ENCODE measurements at places on chromosomes 11 and 22.

GRCh38 chr11:41579546-41579945 is 120.1 kb upstream of the LRRC4C start:
- no peak for DNase-seq

GRCh38 chr11:72584293-72584938 is 89.8 kb downstream of the PDE2A start:
- peak; percentile 51 for DNase-seq

DNA sequence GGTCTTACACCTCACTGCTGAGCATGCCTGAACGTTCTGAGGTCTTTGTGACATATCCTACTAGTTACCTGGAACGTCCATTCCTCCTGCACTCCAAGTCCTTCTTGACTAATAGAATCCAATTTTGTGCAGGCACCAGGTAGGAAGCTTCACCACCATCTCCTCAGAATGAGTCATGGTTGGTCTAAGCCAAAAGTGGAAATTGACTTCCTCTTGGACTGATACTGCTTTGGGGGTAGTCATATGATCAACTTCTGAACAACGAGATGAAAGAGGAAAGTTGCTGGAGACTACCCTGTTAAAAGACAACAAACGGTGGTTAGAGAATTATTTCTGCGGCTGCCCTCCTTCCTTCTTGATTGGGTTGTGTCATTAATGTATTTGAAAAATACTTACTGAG is 374.2 kb upstream of the LARGE1 start:
- no peak for DNase-seq

DNA sequence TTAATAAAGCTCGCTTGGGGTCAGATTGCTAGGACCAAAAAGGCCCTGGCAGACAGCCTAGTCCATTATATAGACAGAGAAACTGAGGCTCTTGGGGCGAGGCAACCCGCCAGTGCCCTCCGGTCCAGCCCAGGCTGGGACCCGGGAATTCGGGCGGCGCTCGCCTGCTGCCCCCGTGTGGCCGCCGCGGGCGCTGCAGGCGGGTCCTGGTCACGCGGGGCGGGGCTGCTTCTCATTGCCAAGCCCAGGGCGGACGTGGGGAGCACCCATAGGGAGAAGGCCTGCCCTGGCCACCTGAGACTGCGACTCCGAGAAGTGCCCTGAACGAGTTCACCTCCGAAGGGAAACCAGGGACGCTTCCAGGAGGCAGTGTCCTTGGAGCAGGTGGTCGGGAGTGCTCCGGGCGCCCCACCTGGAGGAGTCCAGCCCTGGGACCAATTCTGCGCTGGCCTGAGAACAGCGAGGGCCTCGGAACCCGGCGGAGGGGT is 36.0 kb upstream of the CSNK1E start:
- peak; percentile 57 for DNase-seq

DNA sequence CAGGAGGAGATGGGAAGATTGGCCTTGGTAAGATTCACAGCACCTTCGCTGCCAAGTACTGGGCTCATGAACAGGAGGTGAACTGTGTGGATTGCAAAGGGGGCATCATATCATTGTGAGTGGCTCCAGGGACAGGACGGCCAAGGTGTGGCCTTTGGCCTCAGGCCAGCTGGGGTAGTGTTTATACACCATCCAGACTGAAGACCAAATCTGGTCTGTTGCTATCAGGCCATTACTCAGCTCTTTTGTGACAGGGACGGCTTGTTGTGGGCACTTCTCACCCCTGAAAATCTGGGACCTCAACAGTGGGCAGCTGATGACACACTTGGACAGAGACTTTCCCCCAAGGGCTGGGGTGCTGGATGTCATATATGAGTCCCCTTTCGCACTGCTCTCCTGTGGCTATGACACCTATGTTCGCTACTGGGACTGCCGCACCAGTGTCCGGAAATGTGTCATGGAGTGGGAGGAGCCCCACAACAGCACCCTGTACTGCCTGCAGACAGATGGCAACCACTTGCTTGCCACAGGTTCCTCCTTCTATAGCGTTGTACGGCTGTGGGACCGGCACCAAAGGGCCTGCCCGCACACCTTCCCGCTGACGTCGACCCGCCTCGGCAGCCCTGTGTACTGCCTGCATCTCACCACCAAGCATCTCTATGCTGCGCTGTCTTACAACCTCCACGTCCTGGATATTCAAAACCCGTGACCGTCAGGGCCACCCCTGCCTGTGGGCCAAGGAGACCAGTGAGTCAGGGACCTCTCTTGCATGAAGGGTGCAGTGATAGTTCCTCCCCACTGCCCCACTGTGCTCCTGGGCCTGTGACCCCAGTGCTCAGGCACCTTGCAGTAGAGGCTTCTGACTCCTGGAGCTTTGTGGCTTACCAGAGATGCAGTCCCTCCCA is 83.6 kb downstream of the BCR start:
- peak; percentile 24 for DNase-seq

DNA sequence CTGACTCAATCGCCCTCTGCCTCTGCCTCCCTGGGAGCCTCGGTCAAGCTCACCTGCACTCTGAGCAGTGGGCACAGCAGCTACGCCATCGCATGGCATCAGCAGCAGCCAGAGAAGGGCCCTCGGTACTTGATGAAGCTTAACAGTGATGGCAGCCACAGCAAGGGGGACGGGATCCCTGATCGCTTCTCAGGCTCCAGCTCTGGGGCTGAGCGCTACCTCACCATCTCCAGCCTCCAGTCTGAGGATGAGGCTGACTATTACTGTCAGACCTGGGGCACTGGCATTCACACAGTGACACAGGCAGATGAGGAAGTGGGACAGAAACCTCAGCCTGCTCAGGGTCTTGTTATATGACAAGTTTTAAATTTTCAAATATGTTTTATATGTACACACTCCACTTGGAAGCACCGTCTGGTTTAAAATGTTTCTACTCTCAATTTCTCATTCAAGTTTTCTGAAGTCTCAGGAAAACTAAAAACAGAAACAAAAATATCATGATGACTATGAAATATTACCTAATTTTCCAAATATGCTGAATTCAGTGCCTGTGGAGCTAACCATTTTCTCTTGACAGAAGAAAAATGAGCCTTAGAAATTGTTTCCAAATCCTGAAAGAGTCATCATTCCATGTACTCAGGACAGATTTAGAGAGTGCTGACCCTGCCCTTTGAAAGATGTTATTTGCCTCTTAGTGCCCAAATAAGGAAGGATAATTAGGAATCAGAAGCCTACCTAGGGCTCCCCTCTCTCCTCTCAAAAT is 48.8 kb upstream of the TOP3B start:
- DNase-seq: no peak

DNA sequence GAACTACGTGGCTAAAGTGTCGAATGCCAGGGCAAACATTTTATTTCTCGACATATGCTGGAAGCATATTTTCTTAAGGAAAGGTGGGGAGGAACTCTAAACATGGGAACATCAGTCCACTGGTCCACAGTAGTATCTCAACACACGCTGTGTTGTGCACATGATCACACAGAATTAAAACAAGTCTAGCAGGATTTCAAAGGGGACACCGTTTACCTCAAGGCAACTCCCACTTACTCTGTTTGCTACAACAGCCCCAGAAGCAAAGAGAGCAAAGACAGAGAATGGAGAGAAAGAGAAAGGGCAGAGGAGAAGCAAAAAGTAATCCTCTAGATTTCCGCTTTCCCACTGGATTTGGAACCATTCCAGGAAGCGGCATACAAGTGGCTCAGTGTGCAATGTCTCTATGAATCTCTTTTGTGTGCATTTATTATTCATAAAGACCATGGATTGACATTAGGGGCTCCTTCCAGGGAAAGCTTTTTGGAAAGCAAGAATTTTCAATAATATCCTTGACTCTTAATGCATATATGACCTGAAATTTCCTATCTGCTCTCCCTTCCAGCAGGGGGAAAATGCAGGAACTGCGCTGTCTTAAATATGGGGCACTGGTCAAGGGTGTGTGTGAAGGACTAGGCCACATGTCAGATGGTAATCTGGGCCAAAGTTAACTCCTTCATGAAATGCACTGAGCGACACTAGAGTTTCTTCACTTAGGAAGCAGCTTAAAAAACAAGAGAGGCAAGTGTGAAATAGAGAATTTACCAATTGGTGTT is 34.8 kb upstream of the CCDC34 start:
- DNase-seq: no peak

DNA sequence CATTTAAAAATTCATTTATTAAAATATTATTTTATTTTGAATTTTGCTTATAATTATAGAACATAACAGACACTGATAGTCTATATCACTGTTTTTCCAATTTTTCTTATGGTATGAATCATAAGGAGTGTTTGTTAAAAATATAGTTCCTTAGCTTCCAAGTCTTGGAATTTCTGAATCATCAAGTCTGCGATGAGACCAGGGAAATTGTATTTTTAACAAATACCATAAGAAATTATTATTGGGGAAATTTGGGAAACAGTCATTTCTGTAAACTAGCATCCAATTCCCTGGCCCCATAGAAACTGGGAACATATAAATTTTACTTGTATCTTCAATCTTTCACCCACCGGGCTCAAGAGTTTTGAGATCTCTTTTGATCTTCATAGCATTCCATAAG is 38.0 kb upstream of the PICALM start:
- DNase-seq: no peak

DNA sequence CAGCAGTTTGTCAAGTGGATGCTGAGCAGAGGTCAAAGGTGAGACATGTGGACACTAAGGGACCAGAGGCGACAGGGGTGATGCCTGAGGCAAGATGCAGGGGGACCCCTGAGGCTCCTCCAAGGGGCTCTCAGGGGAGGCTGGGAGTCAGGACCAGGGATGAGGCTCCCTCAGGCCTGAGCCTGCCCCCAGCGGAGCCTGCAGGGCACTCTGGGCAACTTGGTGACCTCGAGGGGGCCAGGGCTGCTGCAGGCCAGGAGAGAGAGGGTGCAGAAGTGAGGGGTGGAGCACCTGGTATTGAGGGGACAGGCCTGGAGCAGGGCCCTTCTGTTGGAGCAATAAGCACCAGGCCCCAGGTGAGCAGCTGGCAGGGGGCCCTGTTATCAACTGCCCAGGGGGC is 6.1 kb downstream of the EHBP1L1 start:
- no peak for DNase-seq

DNA sequence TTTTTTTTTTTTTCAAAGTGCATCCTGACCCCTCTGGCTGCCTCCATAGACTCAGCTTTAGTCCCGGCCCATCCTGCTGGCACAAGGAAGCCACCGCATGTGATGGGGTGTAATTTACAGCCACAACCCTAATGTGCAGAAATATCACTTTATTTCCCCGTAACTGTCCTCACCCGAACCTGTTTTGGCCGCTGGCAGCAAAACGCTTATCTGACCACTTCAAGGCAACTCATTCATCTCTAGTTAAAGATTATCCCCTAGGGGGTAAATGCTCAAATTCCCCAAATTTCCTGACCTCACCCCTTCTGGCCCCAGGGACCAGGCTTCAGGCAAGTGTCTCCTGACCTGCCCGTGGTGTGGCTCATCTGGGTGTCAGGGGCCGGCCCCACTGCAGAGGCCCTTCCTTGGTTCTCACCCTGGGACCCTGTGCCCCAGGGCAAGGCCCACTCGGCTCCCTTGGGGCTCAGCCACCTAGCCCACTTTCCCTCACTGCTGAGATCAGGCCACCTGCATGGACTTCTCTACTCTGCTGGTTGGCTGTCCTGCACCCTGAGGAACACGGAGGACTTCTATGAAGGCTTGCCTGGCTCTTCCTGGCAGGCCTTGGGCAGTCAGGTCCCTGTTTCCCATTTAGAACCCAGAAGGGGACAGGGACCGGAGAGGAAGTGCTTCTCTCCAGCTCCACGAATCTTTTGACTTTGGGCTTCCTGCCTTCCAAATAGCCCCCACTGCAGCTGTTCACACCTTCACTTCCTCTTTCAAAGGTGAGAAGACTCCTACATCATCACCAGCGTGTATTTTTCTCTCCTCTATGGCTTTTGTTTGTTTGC is 53.3 kb downstream of the WNT11 start:
- no peak for DNase-seq

- no peak for DNase-seq
These were observed 280.5 kb downstream of the DDX10 start for GRCh38 chr11:108945341-108945740.

DNA sequence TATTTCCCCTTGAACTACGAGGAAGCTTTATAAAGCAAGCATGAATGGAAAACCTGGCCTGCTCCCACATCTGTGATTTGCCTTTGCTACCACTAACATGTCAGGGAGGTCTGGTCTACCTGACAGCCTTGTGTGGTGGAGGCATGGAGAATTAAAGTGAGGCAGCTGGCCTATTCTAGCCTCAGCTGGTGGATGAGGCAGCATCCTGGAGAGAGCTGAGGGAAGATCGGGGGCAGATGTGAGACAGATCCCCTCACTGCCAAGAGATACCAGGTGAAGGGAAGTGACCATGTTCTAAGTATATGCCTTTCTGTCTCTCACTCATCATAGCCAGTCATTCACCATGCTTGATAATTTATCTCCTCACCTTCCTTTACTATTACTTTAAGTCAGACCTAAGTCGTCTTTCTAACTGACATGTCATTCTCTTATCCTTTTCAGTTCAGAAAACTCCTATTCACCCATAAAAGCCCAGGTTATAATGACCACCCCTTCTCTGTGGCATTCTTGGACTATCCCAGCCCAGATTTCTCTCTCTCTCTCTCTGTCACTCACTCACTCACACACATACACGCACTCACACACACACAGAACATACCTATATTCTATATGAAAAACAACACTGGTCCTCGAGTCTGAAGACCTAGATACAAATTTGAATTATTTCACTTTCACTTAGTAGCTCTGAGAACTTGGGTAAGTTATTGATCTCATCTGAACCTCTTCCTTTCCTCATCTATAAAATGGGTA is 90.7 kb downstream of the CSNK2A3 start:
- DNase-seq: no peak

- no peak for DNase-seq
These were observed 367.1 kb upstream of the B3GAT1 start for GRCh38 chr11:134779179-134779578.

- DNase-seq: no peak
These were observed 853 bp downstream of the HTATIP2 start for GRCh38 chr11:20364341-20364792.

DNA sequence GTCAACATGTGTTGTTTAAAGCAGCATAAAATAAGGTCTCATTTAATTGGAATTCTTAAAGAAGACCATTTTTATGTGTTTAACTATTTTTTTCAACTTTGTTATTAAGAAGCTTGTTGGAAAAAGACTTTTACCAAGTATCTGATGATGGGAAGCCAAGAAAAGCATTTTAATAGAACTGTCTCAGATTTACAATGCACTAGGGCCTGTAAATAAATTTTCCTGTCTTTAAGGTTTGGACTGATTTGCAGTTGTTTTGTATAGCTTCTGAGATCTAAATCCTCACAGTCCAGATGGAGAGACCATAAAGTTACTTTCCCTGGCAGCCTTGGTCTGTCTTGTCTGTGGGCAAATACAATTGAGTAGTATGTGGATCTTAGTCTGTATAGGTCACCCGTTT is 41.6 kb downstream of the EXT2 start:
- no peak for DNase-seq

DNA sequence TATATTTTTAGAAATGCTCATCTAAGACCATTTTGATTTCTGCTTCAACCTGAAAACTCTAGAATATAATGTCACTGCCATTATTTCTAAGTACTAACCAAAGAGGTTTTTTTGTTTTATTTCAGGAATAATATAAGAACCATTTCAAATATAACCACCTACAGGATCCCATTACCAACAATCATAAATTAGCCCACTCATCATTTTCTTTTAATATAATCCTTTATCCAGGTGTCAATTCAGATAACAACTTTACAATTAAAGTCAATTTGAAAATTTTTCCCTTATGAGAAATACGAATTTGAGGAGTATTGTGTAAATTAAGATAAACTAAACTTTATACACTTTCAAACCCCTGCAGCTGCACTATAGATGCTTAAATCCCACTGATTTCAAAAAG is 1043.0 kb upstream of the CNTN5 start:
- no peak for DNase-seq

- no peak for DNase-seq
These were observed 76.7 kb downstream of the FAR1 start for GRCh38 chr11:13745165-13745564.

GRCh38 chr11:122755941-122756340 is 82.4 kb upstream of the CRTAM start:
- no peak for DNase-seq
